ENCODE measurements at places on chromosomes 3 and 15.

DNA sequence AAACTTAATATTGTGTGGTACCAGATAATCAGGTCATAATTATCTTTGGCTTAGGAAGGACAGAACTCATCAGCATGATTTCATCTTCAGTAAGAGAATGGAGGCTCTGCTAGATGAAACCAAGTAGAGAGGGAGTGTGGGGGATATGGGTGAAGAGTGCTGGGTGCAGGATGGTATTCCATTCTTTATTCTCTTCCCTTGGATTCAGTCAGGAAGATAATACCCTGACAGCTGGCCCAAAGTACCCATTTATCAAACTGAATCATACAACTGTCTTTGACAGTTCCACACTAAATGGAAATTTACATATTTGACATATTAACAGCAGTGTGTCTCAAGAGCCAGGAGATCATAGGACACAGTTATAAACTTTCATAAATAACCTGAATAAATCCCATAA lies 44.7 kb downstream of the GOLIM4 start:
- DNase-seq = no peak

- no peak for DNase-seq
Measured at GRCh38 chr3:121979734-121980449, 42.2 kb downstream of the ILDR1 start.

DNA sequence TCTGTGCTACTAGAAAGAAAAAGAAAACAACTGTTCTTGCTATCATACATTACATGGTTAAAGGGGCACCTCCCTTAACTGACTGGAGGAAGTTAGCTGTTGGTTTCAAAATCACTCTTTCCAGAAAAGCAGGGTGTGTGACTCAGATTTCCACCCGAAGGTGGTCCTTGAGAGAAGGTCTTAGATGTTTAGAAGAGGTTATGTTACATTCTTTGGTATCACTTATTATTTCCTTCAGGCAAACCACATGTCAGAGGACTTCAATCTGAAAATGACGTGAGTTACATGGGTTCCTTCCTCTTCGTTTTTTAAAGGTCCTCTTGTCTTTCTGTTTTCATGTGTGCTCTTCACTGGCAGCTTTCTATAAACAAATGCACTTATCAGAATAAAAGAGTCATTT lies 307.9 kb upstream of the CBLB start:
- no peak for DNase-seq

DNA sequence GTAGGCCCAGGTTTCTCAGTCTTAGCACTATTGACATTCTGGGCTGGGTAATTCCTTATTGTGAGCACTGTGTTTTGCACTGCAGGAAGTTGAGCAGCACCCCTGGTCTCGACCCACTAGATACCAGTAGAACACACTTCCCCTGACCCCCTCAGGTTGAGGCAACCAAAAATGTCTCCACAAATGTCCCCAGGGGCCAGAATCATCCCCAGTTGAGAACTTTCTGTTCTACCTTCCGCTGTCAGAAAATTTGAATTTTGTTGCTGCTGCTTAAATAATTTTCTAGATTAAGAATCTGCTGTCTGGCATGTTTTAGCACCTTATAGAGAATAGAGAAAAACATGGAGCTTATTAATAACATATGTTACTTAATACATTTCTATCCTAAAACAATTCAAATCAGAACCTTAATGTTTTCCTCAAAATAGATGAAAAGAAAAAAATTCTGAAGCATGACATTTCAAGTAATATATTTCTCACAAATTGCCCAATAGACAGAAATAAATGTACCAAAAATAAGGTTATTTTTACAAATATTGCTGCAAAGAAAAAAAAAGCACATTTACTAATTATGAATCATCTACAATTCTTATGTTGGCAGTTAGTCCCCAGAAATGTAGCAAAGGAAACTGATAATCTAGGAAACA lies 13.2 kb upstream of the THRB start:
- no peak for DNase-seq

- DNase-seq = no peak
Measured at GRCh38 chr15:70669006-70669602, 94.3 kb downstream of the UACA start.

DNA sequence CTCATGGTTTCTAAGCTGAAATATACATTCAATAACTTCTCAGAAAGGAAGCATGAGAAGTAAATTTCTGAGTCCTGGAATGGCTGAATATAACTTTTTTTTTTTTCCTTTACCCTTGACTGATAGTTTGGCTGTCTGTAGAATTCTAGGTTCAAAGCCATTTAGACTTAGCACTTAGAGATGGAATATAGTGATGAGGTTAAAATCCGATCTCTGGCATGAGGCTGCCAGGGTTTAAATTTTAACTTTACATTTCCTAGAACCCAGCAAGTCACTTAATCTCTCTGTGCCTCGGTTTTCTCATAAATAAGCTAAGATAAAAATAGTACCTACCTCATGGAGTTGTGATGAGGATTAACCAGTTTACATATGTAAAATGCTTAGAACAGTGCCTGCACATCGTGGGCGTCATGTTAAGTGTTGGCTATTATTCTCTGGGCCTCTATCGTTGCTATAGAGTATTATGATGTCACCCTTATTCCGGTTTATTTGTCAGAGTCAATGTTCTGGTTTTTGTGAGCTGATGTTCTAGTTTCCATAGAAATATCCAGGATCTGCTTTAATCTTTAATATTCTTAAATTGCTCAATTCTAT lies 199.8 kb upstream of the TLE3 start:
- no peak for DNase-seq

- DNase-seq = no peak
Measured at GRCh38 chr15:99547517-99547916, 18.3 kb upstream of the MEF2A start.

DNA sequence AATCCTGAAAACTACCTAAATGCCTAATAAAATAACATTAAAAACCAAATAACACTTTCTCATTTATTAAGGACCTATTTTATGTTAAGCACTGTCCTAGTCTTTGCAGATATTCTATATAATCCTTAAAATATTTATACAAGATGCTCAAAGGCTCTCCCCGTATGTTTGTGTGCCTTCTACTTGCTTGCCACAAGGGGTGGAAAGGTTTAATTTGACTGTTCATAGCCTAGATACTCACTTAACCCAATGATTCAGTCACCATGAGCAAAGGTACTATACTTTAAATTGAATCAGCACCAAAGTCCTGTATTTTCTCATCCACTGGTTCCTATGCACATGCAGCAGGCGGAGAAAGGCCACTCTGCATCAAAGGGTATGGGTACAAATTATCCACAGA lies 32.0 kb downstream of the LSAMP start:
- no peak for DNase-seq

DNA sequence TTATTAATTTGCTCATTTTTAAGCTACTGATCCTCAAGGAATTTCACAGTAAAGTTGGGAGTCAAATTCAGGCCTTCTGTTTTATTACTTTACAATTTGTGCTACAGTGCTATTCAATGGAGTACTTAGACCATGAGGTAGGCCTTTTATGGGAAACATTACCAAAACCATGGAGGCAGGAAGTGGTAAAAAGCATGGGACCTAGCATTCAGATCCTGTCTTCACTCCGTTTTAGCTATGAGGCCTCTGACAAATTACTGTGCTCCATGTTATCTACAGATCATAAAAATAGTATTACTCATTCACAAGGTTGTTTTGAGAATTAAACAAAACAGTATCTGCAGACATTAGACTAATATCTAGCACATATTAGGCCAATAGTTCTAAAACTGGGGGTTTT lies 140.6 kb upstream of the SLITRK3 start:
- no peak for DNase-seq

- DNase-seq = no peak
Measured at GRCh38 chr3:64223791-64224745, 1.2 kb downstream of the PRICKLE2 start.

DNA sequence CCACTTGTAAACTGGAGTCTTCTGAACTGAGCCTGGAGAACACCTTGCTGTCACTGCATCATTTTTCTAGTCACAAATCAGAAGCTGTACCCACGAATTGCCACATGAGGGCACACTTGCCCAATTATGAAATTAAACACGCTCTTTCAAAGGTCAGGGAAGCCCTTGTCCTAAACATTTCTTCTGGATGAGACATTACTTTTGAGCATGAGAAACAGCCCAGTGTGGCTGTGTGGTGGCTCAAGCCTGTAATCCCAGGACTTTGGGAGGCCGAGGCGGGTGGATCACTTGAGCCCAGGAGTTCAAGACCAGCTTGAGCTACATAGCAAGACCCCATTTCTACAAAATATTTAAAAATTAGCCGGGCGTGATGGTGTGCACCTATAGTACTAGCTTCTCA lies 27.5 kb upstream of the CFAP161 start:
- peak; percentile 68 for DNase-seq

DNA sequence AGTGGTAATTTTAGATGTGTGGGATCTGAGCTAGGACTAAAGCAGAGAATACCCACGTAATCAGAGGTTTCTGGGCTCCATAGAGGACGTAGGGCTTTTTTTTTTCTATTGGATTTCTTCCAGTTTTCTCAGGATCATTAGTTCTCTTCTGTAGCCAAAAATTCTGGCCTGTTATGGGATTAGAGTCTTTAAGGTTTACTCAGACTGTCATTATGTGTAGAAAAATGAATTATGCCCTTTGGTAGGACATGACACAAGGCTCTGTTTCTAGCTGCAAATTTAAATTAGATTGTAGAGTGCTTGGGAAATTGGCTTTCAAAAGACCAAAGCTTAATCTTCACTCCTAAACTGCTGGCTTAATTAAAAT lies 1.9 kb downstream of the SETD5 start:
- no peak for DNase-seq

DNA sequence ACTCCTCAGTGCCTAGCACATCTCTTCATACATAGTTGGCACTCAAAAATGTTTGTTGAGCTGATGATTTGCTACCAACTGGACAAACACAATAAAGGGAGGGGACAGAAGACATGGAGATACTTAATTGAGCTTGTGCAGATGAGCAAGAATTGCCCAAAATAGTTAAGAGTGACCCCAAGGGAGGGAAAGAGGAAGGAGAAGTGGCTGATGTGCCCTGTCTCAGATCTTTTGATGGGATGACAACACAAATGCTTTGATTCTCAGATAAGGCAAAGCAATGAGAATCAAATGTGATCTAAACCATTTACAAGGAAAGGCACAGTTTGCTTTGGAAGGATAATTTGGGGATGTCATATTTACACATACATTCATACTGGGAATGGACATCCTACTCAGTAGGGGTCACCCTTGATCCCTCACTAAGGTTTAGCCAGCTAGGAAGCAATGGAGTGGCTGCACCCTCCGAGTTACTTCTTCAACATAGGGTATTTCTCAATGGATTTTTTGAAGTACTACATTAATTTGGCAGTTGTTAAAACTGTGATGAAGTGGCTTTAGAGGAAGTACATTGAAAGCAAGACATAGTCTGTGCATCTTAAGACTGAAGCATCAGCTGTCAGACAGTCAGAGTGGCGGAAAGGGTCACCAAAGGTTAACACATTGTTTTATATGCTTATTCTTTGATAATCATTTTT lies 21.9 kb upstream of the SSR3 start:
- DNase-seq = no peak

DNA sequence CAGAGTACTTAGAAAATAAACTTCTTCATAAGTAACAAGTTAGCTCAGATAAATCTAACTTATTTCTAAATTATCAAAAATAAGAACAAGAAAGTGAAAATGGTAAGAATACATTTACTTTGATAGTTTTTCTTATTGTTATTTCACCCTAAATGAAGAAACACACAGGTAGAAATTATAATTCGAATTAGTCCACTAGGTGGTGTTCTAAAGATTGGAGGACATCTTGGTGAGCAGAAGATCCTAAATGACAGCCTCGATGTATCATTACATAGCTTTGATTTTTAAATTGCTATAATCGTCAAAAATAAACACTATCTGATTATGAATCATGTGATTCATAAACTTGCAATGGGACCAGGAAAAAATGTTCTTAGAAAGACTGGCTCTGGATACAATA lies 280.8 kb upstream of the UBE2E2 start:
- DNase-seq = no peak

DNA sequence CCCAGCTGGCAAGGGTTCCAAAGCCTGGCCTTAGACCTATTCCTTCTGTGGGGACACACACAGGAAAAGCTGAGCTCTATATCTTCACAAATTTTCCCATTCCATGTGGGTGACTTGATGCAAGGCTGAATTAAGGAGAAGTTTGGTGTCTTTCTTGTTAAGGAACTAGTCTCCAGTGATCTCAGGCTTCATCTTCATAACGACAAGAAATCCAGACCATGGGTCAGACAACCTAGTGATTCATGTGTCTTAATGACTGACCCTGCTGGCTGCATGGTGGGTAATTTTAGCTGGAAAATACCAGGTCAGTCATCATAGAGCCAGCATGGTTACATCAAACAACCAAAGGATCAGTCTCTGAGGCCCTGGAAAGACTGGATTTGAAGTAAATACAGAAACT lies 112.7 kb upstream of the SLC4A7 start:
- DNase-seq = no peak

DNA sequence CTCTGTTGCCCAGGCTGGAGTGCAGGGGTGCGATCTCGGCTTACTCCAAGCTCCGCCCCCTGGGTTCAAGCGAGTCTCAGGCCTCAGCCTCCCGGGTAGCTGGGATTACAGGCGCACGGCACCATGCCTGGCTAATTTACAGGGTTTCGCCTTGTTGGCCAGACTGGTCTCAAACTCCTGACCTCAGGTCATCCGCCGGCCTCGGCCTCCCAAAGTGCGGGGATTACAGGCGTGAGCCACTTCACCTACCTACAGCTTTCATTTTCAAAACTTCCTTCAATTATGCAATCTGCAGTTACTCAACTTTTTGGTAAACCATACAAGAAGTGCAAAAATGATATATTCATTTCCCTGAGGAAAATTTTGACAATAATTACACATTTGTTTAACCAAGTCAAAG lies 14.0 kb downstream of the NANOGP8 start:
- DNase-seq = no peak

GRCh38 chr3:106036696-106037095 lies 167.9 kb upstream of the CBLB start:
- DNase-seq = no peak

- no peak for DNase-seq
Measured at GRCh38 chr3:32414522-32415202, 23.0 kb downstream of the CMTM7 start.

GRCh38 chr3:196689941-196690660 lies 21.9 kb downstream of the CEP19 start:
- DNase-seq = no peak

DNA sequence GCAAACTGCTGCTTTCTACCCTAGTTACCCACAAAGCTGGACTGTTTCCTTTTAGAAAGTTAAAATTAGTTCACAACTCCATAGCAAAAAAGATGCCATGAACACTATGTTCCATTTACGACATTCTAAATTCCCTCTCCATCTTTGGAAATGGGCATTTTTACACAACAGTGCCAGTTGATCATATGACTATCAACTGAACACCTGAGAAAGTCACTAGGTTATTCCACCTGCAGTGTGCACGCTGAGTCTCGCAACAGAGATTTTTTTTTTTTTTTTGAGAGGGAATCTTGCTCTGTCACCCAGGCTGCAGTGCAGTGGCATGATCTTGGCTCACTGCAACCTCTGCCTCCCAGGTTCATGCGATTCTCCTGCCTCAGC lies 120.3 kb downstream of the SNRK start:
- DNase-seq = no peak

GRCh38 chr3:11653298-11654055 lies 9.8 kb upstream of the VGLL4 start:
- DNase-seq = no peak

All from ureter (tissue), 1 donor.